Melanocyte of skin (primary cell): ENCODE measurements at places on chromosomes 5 and 9. TPM values are rescaled to one million over a fixed set of nuclear protein-coding genes. Genes with fewer than 3 reads are reported as not detected.

PTCH1 gene
- total RNA-seq: 5.2 and 12.0 TPM in 2 replicates

FRRS1L gene
- total RNA-seq: not detected in 2 replicates

ORM2 gene
- not detected in 2 replicates for total RNA-seq

SLC34A3 gene
- not detected in 2 replicates for total RNA-seq

PCDHB7 gene
- under 0.01 TPM in 2 replicates for total RNA-seq

PLPP6 gene
- total RNA-seq: 7.6 and 9.3 TPM in 2 replicates

CDKN2B-AS1 gene
- 2.3 and 3.4 TPM in 2 replicates for total RNA-seq

HEMGN gene
- not detected in 2 replicates for total RNA-seq

MYOZ3 gene
- total RNA-seq: 0.93 and 1.3 TPM in 2 replicates

SPINK4 gene
- not detected in 2 replicates for total RNA-seq

UBTD2 gene
- 29.0 and 36.6 TPM in 2 replicates for total RNA-seq

CDKN2A gene
- total RNA-seq: 11.7 and 27.6 TPM in 2 replicates

AGXT2 gene
- not detected in 2 replicates for total RNA-seq

ANKRD34B gene
- total RNA-seq: not detected in 2 replicates

ISCA1 gene
- total RNA-seq: 32.6 and 48.0 TPM in 2 replicates

ABLIM3 gene
- total RNA-seq: 6.0 and 10.0 TPM in 2 replicates

DOLPP1 gene
- 10.3 and 10.5 TPM in 2 replicates for total RNA-seq

NUTM2G gene
- total RNA-seq: not detected in 2 replicates

PRUNE2 gene
- 152 and 193 TPM in 2 replicates for total RNA-seq

LCNL1 gene
- total RNA-seq: not detected in 2 replicates

SPATA31D3 gene
- not detected in 2 replicates for total RNA-seq

PELO gene
- total RNA-seq: 12.0 and 20.0 TPM in 2 replicates

IRX1 gene
- 6.9 and 7.2 TPM in 2 replicates for total RNA-seq

LOX gene
- total RNA-seq: 8.3 and 32.0 TPM in 2 replicates

ADGRD2 gene
- not detected in 2 replicates for total RNA-seq

SLIT3 gene
- under 0.01 and 0.46 TPM in 2 replicates for total RNA-seq

RFX3 gene
- 2.4 and 4.4 TPM in 2 replicates for total RNA-seq

ECM2 gene
- total RNA-seq: under 0.01 TPM in 1 of 2 replicates, not detected in the other

TAF11L10 gene
- not detected in 2 replicates for total RNA-seq

LAMC3 gene
- total RNA-seq: 0.33 and 0.77 TPM in 2 replicates

ALDOB gene
- total RNA-seq: under 0.01 TPM in 1 of 2 replicates, not detected in the other

LCN9 gene
- 0.46 TPM in 1 of 2 replicates, not detected in the other for total RNA-seq

IFNA21 gene
- not detected in 2 replicates for total RNA-seq

MARCHF3 gene
- total RNA-seq: 2.0 and 2.6 TPM in 2 replicates

PHPT1 gene
- 51.6 and 84.3 TPM in 2 replicates for total RNA-seq

ESM1 gene
- not detected in 2 replicates for total RNA-seq

ARSB gene
- total RNA-seq: 32.3 and 43.3 TPM in 2 replicates

FREM1 gene
- under 0.01 TPM in 1 of 2 replicates, not detected in the other for total RNA-seq

PCDHGA6 gene
- total RNA-seq: 1.00 and 1.7 TPM in 2 replicates

FCN1 gene
- not detected in 2 replicates for total RNA-seq

APBB3 gene
- 10.3 and 16.3 TPM in 2 replicates for total RNA-seq

ENG gene
- 10.9 and 11.4 TPM in 2 replicates for total RNA-seq

KCNN2 gene
- total RNA-seq: 10.3 and 22.1 TPM in 2 replicates

GLRA1 gene
- total RNA-seq: not detected in 2 replicates

ZNF483 gene
- total RNA-seq: 1.3 and 2.0 TPM in 2 replicates

RMRP gene
- 99,310 and 172,345 TPM in 2 replicates for total RNA-seq

PDGFRB gene
- 0.34 and 10.5 TPM in 2 replicates for total RNA-seq

ZNF346 gene
- 19.0 and 20.3 TPM in 2 replicates for total RNA-seq

RABL6 gene
- total RNA-seq: 100 and 103 TPM in 2 replicates

SOX30 gene
- total RNA-seq: not detected in 2 replicates

TERT gene
- not detected in 2 replicates for total RNA-seq

GFM2 gene
- 58.6 and 64.9 TPM in 2 replicates for total RNA-seq

OCLN gene
- total RNA-seq: 0.62 and 1.00 TPM in 2 replicates

AIF1L gene
- 39.6 and 58.8 TPM in 2 replicates for total RNA-seq
